Stimulated activated CD4-positive, alpha-beta T cell treated with anti-CD3 and anti-CD28 coated beads, TNF-alpha, amount 100 ng/mL, for 1 hour (primary cell): ENCODE measurements at places on chromosomes 2 and 18.

GRCh38 chr2:200301953-200302858 lies 4.3 kb upstream of the SPATS2L start:
- no peak for DNase-seq

- no peak for DNase-seq
These were observed 16.5 kb upstream of the TGFA start for GRCh38 chr2:70570041-70570661.

GRCh38 chr2:177051278-177051677 lies 161.3 kb upstream of the HNRNPA3 start:
- no peak for DNase-seq

DNA sequence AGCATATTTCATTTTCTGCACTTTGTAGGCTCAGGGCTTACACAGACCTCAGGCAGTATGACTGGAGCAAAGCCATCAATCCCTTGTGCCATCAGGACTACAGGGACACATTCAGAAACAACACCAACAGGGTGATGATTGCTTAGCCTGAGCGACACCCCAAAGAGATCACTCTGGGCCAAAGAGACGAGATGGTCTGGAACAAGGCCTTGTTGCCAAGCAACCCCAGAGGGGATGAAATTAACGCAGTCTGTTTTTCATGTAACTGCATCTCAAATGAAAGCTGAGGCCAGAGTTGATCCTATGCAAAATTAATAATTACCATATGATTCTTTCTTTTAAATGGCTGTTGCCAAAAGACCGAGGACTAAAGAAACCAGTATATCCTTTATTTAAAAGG lies 20.2 kb upstream of the B3GNT2 start:
- no peak for DNase-seq

DNA sequence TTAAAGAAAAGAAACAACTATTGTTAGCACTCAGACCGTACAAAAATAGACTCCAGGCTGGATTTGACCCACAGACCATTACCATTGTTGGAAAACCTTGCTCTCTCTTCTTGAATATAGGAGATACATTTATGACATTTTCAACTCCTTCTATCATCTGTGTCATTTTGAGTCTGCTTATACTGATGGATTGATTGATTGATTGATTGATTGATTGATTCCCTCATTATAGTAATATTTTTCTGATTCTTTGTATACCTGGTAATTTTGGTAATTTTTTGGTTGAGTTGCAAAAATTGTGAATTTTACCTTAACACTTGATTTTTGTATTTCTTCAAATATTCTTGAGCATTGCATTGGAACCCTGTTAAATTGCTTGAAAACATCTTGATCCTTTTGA lies 114.2 kb upstream of the KLHL29 start:
- no peak for DNase-seq

DNA sequence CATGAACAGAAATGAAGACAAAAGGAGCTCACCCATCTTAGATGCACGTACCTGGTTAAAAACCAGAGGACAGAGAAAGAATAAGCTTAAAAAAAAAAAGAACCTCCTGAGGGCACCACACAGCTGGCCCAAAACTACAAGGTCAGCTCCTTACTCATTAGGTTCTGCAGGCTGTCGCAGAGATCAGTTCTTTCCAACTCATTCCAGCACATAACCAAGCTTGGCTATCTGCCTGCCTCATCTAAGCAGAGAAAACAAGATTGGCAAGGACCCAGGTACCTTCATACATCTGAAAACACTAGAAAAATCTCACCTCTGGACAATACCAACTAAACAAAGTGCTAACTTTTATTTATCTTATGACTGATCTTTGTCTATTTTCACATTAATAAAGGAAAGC lies 89.9 kb downstream of the NOL10 start:
- no peak for DNase-seq

GRCh38 chr18:48528861-48529260 lies 10.0 kb upstream of the CTIF start:
- DNase-seq: no peak

DNA sequence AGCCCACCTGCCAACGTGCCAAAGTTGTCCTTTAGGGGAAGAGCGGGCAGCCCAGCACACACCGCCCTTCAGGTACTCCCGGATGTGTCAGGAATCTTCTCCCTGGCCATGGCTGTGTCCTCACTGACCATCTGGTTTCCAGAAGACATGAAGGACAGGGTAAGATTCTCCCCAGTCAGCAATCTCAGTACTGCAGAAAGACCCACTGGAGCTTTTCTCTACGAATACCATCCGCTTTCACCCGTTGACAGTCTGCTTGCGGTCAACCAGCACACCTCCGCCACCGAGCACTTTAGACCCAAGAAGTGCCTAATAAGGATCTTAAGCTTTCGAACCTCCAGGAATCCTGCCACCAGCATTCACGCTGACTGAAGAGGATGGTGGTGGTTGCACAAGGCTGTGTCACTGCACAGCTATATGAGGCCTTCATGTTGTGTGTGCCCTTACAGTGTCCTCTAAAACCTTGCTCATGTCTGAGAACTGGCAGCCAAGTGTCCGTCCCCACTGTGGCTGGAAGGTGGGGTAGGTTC lies 42.7 kb upstream of the ITM2C start:
- no peak for DNase-seq

GRCh38 chr2:212098966-212099365 lies 439.6 kb downstream of the ERBB4 start:
- no peak for DNase-seq

GRCh38 chr2:204019572-204020501 lies 83.3 kb downstream of the ICOS start:
- DNase-seq: no peak

GRCh38 chr2:210421916-210422315 lies 54.6 kb downstream of the LANCL1 start:
- DNase-seq: no peak

- no peak for DNase-seq
These were observed 110.8 kb upstream of the CDC42EP3 start for GRCh38 chr2:37782155-37782673.

DNA sequence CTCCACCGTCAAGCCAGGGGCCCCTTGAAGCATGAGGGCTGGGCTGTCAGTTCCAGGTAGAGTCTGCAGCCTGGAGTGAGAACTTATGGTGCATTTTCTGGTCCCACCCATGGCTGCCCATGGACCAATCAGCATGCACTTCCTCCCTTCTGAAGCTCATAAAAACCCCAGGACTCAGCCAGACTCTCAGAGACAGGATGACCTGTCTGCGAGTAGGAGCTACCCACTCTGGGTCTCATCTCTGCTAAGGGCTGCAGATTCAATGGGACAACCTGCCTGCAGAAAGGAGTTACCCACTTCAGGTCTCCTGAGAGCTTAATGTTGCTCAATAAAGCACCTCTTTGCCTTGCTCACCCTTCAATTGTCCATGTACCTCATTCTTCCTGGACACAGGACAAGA lies 9.4 kb upstream of the DUSP19 start:
- DNase-seq: no peak

DNA sequence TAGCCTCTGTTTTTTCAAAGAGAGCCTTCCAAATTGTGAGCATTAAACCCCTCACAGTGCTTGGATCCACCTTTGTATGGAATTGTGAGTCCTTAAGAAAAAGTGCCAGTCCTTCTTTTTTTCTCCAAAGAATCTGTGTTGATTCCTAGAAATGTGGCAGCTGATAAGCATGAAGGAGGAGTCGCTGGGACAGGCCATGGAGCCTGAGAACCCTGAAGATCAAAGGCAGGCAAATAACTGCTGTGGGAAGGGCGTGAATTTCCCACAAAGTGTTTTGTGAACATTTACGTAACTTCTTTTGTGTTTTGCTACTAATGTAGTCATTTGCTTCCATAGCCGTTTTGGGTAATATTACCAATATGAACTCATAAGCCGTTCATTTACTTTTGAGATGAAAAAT lies 27.7 kb upstream of the CHMP1B start:
- DNase-seq: no peak

DNA sequence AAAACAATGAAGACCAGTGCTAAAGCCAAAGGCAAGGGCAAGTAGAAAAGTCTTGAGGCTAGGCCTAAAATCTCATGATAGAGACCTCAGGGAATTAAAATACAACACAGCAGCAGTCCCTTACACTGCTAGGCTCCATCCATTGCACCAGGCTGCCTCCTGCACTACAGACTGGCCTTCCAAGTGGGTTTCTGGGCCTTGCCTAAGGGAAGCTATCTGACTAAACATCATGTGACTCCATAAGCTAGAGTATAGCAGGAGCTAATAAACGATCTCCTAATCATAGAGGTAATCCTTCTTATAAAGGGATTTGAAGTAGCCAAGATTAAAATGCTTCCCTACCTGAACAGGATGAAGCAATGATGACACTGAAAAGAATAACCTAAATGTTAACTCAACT lies 77.6 kb upstream of the NFU1 start:
- DNase-seq: no peak

GRCh38 chr18:6605115-6605869 lies 124.2 kb upstream of the ARHGAP28 start:
- no peak for DNase-seq

DNA sequence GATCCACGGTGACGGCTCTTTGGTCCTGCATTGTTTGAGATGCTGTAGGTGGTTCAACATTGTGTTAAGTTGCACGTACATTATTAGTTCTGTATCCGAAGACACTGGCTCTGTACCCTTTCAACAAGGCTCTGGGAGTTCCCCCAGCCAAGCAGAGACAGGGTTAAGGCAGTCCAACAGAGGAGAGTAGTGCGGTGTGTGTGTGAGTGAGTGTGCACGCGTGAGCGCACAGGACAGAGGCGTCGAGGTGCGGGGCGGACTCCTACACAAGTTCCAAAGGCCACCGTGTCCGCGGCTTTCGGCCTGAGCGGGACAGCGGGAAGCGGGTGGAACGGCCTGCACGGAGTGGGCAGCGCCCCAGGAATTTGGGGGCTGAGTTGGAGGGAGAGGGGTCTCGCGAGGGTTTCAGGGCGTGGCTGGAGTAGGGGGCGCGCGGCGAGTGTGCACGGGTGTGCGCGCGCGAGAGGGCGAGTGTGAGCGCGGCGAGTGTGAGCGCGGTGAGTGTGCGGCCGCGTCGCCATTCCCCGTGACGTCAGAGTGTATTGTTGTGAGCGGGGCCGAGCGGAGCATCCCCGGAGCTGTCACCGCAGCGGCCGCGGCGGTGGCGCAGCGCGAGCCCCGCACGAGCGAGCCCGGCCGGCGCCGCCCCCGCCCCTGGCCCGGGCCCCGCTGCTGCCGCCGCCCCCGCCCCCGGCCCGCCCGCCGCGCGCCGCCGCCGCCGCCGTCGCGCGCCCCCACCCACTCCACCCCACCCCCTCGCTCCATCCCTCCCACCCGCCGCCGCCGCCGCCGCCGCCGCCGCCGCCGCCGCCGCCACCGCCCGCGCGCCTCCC lies at the start of gene ASXL3:
Gene ASXL3, plus strand, starts transcription at position 535 of the 833 bp plus-strand sequence. CDS start 413 bp downstream, outside the sequence.
- no peak for DNase-seq

- DNase-seq: no peak
These were observed 29.4 kb upstream of the NOTO start for GRCh38 chr2:73172963-73173362.

DNA sequence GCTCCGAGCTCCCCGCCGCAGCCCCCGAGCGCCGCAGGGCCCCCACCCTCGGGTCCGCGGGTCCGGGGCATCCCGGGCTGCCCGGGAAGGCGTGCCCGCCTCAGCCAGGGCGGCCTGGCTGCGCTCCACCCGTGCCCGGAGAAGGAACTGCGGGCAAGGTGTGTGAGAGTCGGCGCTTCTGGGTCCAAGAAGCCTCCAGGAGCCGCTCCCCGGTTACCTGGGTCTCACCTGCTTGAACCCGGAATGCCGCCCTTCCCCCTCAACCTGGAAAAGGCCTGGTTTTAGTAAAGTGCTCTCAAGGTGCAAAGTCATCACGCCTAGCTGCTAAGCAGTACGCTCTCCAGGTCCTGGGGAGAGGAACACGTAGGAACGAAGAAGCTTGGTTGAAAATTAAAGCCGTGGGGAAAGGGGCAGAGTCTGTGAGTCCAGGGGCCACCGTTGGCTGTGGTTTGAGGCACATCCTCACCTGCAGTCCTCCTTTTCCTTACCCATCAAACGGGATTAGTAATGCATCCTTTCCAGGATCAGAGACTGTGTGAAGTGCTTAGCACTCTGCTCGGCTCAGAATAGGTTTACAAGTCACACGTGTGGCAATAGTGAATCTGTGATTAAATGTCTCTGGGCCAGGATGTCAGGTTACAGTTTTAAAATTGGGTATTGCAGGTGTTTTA lies 1.2 kb downstream of the ASAP2 start:
- DNase-seq: no peak
